A172 (cell line): ENCODE measurements at places on chromosomes 5 and 9. TPM values are rescaled to one million over a fixed set of nuclear protein-coding genes. Genes with fewer than 3 reads are reported as not detected.

CACNA1B gene
- total RNA-seq, result not detected in 2 replicates

SPINK1 gene
- 0.72 and 55.3 TPM in 2 replicates for total RNA-seq

FCN2 gene
- not detected in 2 replicates for total RNA-seq

C8G gene
- not detected in 2 replicates for total RNA-seq

ZNF367 gene
- total RNA-seq, result 33.7 and 37.6 TPM in 2 replicates

- peak; percentile 47 for DNase-seq
Observed at GRCh38 chr9:137918331-137919094, 40.9 kb downstream of the CACNA1B start.

DNA sequence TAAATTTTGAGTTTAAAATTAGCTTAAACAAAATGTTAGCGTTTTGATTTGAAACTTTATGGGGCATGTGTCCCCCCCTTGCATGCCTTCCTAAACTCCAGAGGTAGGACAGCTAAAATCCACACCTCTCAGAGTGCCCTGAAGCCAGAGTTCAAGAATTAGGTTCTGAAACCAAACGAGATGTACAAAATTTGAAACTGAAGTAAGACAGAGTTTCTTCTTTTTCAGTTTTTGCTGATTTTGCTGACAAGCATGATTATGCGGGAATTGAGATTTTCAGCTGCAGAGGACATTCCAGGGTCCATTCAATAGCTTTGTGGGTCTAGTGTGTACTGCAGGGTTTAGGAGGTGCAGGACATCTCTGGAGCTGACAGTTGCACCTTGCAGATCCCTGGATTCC lies 17.1 kb upstream of the LOX start:
- no peak for DNase-seq

- DNase-seq, result no peak
Observed at GRCh38 chr5:139068494-139069151, 129.5 kb downstream of the SIL1 start.

DNA sequence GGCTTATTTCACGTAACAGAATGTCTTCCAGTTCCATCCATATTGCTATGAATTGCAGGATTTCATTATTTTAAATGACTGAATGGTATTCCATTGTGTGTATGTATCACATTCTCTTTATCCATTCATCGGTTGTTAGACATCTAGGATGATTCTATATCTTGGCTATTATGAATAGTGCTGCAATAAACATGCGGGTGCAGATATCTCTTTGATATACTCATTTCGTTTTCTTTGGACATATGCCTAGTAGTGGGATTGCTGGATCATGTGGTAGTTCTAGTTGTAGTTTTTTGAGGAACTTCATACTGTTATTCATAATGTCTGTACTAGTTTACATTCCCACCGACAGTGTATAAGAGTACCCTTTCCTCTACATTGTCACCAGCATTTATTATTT lies 460.5 kb downstream of the MAN2A1 start:
- DNase-seq, result peak; percentile 55

DNA sequence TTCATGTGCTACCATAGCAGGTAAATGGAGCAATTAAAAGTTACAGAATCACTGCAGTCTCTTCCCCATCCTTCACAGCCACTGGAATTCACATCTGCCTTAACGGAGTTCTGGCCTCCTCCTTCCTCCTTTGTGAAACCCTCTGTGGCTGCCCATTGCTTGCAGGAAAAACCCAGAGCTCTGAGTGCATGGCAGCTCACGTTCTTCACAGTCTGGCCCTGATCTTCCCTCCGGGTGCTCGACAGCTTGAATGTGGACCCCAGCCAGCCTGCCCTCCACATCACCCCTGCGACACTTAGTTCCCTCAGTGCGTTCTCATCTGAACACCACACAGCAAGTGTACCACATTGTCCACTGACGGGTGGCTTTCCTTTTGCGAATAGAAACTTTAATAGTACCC lies 63.2 kb upstream of the RUFY1 start:
- no peak for DNase-seq

DNA sequence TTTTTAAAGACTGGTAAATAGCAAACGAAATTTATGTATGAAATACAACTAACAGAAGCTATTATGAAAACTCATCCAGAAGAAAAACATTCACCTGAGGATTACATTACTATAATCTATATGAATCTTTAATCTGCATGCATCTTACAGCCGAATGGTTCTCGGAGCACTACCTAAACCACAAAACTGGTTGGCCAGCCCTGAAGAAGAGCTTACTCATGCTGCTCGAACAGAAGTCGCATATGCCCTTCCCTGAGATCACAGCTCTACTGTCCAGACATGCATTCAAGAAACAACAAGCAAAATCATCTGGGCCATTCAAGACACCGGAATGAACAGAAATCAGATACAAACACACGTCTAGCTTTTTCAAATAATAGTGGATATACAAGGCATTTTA lies 931.0 kb upstream of the DMAC1 start:
- DNase-seq, result no peak

DNA sequence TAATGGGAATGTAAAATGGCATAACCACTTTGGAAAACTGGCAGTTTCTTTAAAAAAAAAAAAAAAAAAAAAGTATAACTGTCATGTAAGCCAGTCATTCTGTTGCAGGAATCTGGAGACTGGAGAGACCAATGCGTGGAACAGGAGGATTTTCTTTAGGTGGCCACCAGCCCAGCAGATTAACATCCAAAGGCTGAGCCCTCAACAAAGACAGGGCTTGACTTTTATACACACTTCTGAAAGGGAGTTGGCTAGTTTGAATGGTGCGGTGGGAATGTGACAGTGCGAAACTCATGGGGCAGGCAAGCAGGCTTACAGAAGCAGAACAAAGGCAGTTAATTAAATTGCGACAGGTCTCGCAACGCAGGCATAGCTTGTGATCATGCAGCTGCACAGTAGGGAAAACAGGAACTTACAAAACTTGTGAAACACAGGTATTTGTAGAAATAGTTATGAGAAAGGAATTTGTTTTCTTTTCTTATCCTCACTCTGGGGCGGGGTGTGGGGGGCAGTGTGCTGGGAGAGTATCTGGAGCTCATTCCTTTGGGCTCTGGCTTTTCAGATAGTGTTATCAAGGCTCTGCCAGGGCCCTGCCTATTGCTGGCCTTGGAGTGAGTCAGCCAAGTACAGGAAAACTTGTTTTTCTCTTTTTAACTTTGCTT lies 12.0 kb downstream of the UIMC1 start:
- DNase-seq, result peak; percentile 66
